ENCODE measurements at places on chromosomes 6 and 20. TPM values are rescaled to one million over a fixed set of nuclear protein-coding genes. Genes with fewer than 3 reads are reported as not detected.

- DNase-seq = no peak
Measured at GRCh38 chr6:130928158-130928912, 101.1 kb downstream of the SMLR1 start.

DNA sequence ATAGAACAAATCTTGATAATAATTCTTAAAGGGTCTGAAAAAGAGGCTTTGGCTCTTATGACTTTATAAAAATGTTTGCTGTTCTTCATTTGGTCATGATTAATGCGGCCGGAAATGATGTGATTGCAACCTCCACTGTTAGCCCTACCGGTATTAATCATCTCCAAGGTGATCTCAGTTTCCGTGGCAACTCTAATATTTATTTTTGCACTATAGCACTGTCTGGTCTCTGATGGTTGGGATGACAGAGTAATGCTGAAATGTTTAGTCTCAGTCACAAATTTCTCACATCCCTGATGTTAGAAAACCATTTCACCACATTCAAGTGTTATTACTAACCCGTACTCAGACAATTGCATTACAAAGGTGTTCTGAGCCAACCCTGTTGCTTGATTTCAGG is 87.4 kb downstream of the TMEM200A start:
- peak; percentile 70 for DNase-seq

DNA sequence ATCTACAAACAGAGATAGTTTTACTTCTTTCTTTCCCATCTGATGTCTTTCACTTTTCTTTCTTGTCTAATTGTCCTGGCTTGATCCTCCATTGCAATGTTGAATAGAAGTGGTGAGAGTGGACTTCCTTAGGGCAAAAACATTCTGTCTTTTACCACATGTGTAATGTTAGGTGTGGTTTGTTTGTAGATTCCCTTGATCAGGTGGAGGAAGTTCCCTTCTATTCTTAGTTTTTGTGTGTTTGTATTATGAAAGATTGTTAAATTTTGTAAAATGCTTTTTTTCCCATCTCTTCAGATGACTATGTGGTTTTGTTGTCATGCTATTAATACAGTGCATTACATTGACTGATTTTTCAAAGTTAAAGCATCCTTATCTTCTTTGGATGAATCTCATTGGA is 41.6 kb upstream of the DUSP22 start:
- no peak for DNase-seq

GRCh38 chr20:48656661-48657211 is 171.1 kb downstream of the PREX1 start:
- peak; percentile 77 for DNase-seq

DNA sequence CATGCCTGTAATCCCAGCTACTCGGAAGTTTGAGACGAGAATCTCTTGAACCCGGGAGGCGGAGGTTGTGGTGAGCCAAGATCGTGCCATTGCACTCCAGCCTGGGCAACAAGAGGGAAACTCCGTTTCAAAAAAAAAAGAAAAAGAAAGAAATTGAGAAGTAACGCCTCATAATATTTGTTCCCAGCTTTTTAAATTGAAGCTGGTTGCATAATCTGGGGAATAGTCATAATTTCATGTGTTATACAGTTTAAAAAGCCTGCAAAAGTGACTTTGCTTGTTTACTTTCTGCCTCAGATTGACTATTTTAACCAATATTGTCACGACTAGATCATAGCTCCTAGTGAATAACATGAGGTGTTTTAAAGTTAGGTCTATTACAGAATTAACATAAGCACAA is 7.2 kb downstream of the FAM217B start:
- DNase-seq = no peak

DNA sequence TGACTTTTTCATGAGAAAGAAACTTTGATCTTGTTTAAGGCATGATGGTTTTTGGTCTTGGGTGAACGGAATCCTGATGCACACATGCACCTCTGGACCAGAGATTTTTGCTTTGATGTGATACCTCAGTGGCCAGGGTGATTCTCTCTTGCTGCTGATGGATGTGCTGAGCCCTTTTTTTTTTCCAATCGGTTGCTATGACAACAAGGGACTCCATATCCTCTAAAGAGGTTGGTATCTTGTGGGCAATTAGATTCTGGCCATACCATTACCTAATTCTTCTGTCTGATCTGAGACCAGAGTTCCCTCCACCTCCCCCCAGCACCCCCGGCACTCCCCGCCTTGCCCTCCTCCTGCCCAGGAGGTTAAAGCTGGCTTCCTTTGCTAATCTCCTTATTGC is 24.9 kb downstream of the PDYN start:
- DNase-seq = no peak

The CDYL gene
- total RNA-seq = 38.4 TPM

DNA sequence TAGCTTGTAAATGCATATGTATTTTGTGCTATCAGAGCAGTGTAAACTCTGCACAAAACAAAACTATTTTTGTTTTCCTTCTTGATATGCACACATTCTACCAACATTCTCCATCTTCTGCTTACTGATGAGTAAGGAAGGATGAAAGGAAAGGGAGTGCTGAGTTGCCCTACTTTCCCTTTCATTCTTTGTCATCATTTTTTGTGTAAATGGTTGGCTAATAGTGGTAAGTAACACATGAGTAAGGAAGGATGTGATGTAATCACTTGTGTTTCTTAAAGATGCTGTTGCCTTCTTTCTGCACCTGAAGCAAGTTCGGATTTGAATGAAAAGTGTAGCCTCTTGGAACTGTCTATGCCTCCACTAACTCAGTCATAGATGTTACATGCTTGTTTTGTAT is 4.6 kb upstream of the REV3L start:
- peak; percentile 35 for DNase-seq

DNA sequence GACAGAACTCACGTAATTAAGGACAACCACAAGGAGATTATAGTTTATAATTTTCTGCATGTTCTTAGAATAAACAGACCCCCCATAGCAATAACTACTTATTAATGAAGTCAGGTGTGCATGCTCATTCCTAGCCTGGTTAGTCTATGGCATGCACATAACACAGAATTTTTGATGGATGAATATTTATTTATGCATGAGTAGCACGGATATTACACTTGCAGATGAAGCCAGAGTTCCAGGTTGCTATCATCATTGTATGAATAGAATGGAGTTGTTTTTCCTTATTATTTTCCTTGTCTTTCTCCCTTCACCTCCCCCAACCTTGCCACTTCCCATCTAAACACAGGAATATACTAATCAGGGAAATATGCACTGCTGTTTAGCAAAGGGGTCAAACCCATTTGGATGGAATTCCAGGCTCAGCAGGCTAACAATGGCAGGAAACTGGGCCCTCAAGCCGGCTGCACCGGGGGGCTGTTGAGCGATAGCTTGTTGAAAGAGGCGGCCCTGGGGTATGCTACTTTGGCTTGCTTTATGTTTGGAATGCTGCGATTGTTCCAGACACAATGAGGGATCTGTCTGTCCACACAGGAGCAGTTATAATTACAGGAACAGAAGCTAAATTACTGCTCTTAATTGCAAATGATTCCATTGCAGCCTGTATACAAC is 112.6 kb downstream of the TMEM170B start:
- peak; percentile 57 for DNase-seq

DNA sequence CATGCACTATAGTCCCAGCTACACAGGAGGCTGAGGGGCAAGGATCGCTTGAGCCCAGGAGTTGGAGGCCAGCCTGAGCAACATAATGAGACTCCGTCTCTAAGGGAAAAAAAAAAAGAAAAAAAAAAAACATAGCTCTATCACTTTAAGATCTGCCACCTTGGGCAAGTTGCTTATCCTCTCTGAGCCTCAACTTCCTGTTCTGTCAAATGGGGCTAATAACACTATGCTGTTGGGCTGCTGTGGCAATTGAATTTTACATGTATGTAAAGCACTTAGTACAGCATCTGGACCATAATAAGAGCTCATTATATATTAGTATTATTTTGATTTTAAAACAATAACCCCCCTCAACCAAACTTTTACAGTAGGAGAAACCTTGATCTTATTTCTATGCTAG is 141.5 kb downstream of the ATXN1 start:
- no peak for DNase-seq

GRCh38 chr6:22668717-22669116 is 99.4 kb downstream of the HDGFL1 start:
- DNase-seq = no peak

DNA sequence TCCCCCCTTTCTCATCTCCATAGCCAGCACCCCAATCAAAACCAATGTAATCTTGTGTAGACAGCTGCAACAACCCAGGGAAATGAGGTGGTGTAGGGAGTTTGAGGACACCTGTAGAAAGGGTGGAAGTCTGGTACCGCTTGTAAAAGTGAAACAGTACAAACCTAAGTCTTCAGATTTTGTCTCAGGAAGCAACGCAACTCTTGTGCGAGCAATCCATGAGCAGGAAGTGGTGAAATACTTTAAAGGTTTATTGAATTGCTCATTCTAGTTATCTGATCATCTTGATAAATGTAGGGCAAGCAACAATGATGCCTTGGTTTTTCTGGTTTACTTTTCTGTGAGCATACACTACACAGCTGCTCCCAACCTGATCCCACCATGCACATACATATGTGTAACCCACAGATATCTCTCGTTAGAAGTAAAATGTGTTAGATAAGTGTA is 71.1 kb upstream of the THEMIS start:
- peak; percentile 89 for DNase-seq

GRCh38 chr20:2759603-2760296 is 40.7 kb downstream of the CPXM1 start:
- DNase-seq = no peak

GRCh38 chr6:15658181-15658744 is 4.6 kb downstream of the DTNBP1 start:
- no peak for DNase-seq

The SDC4 gene
- 167 TPM for total RNA-seq

The SLC12A5 gene
- 2.4 TPM for total RNA-seq

DNA sequence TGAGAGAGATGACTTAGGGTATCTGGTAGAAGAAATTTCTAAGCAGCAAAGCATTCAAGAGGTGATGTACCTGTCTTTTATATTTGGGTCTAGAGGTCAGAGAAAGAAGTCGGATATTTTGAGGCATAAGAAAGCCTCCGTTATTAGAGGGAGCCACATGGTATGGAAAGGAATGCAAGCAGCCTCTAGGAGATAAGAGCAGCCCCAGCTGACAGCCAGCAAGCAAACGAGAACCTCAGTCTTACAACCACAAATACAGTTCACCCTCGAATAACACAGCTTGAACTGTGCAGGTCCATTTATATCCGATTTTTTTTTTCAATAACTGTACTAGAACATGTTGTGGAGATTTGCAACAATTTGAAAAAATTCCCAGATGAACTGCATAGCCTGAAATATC is 190.7 kb upstream of the VGLL2 start:
- DNase-seq = no peak

The DSP gene
- 71.6 TPM for total RNA-seq

GRCh38 chr20:10323729-10324128 is 105.1 kb downstream of the SNAP25 start:
- DNase-seq = no peak

DNA sequence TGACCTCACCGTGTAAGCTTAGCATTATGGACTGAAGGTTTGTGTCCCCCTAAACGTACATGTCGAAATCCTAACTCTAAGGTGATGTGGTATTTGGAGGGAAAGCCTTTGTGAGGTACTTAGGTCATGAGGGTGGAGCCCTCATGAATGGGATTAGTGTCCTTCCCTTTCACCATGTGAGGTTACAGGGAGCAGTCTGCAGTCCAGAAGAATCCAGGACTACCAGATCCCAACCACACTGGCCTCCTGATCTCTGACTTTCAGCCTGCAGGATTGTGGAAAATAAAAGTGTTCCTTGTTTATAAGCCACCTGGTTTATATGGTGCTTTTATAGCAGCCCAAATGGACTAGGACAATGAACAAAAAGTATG is 73.4 kb downstream of the ZBTB2 start:
- no peak for DNase-seq

The MACROD2 gene
- total RNA-seq = 11.5 TPM

The SCP2D1 gene
- not detected for total RNA-seq

- DNase-seq = peak; percentile 52
Measured at GRCh38 chr20:58389324-58389967, 417 bp downstream of the VAPB start.

DNA sequence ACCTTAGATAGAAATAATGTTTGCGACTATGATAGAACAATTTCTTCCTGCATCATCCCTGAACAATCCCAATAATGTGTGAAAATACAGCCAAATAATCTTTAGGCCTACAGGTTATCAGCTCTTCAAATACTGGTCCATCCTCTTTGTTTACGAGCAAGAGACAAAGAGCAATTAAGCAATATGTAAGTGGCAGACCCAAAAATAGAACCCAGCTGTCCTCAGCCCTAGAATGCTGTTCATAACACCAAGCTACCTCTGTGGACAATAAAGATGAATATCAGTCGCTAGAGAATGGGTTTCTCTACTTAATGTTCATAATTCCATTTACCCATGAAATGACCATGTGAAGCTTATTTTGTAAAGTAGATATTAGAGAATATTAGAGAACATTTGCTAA is 28.4 kb upstream of the OSTM1 start:
- DNase-seq = no peak

The QKI gene
- total RNA-seq = 64.3 TPM

DNA sequence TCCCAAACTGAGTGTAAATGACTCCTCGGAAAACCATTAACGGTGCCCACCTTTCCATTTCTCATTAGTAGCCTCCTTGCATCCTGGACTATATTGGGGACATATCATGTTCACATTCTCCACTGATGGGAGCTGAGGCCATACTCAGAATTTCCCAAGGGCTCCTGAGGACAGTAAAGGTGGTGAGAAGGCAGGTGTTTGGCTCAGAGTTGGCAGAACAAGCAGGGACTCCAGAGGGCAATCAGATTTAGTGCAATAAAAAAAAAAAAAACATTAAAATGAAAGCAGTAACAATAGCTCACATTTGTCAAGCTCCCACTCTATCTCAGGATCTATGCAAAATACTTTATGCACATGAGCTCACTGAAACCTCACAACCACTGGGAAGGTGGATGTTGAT is 401.4 kb downstream of the MAFB start:
- no peak for DNase-seq

The GLP1R gene
- total RNA-seq = not detected

The CD93 gene
- total RNA-seq = not detected

DNA sequence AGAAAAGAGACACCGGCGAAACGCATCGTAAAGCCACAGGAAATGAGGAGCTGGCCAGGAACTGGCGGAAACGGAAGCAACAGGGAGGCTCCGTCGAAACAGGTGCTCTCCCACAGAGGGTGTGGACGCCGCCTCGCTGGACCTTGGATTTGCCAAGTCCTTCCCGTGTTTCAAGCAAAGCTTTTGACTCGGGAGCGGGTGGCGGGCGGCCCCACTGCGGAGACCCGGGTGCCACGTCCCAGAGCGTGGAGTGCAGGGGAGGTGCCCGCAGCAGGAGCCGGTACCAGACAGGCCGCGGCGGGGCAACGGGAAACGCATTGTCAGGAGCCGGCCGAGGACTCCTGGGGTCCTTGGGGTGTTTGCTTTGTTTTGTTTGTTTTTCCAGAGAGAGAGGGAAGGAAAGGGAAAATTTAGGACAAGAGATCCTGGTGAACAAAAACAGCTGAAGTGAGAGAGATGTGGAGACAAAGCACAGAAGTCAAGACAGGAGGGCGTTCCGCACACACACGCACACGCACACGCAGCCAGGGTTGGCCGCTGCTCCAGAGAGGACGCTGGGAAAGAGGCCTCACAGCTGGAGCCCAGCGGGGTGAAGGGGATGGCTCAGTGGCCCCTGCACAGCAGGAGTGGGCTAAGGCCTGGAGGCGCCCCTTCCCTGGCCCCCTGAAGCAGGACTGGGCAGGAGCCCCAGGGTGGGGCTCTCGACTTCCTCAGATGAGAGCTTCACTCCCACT is 50.9 kb upstream of the CHRNA4 start:
- DNase-seq = no peak

The HSPA1A gene
- total RNA-seq = 324 TPM
